ENCODE measurements at places on chromosomes 7 and 10.

- DNase-seq, result no peak
These were observed 212.8 kb downstream of the ZNF365 start for GRCh38 chr10:62587011-62587410.

- peak; percentile 79 for DNase-seq
These were observed 12.9 kb upstream of the ZNF736 start for GRCh38 chr7:64300641-64301405.

DNA sequence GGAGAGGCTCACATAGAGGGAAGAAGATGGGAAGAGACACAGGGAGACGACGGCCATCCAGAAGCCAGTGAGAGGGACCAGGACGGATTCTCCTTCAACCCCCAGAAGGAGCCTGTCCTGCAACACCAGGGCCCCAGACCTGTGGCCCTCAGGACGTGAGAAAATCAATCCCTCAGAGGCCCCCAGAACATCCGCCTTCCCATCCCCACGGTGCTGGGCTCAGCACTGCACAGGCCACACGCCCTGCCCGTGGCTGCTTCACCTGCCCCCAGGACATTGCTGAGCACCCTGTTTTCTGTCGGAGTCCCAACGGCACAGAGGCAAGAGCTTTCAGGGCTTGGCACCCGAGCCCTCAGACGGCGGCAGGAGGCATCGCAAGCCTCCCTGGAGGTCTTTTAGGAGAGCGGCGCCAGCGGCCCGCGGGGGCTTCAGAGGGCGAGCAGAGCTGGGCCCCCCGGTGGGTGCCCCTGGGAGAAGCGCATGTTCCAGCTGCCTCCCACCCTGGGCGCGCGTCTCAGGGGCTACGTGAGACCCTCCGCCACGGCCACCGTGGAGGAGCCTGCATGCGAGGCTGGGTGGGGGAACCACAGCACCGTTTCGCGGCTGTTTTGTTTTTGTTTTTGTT, 42.8 kb downstream of the PDGFA start:
- no peak for DNase-seq

DNA sequence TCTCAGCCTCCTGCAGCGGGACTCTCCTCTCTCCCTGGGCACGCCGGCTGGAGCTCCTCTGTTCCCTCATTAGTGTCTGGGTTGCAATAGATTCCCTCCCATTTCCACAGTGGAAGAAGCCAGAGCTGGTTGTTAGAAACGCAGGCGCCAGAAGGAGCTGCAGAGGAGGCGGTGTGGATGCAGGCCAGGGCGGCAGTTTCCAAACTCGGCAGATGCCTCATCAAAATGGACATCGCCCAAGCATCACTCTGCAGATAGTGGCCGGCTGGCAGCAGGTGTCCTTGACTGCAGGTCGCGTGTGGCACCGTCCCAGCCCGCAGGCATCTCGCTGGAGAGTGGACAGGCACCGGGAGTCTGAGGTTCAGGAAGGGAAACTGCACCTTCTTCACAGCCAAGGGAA, 201.8 kb downstream of the TCERG1L start:
- DNase-seq, result no peak

DNA sequence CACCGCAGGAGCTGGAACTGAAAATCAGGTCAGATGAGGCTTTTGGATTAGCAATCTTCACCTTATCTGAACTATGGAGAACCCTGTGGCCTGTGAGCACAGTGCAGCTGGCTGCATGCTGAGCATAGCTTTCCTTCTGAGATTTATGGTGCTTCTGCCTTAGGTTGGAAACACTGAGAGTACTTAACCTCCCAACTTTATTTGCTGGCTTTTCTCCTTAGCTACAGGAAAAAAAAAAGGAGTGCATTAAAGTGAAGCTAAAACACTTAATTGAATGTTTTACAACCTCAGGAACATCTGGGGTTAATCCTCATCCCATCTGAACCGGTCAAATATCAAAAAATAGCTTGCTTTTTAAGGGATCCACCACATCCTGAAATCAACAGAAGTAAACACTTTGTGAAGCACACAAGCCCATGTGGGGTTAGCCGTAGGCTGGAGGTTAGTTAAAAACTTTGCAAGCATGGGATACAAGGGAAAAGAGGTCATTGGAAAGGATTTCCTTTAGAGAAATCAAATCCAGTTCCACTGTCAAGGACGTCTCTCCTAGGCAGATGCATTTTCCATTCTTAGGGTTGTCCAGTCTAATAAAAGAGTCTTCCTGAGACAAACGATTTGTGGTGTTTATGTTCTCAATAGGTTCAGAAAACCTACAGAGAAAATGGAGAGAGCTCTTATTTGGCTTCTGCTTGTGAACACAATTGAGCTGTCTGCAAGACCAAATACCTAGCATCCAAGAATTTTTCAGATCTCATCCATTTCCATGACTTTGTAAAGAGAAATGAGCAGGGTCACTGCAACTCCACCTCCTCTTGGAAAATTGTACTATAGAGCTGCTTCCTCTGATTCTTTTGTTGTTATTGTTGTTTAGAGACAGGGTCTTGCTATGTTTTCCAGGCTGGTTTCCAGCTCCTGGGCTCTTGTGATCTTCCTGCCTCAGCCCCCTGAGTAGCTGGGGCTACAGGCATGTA, 470.4 kb upstream of the IGFBP3 start:
- no peak for DNase-seq

DNA sequence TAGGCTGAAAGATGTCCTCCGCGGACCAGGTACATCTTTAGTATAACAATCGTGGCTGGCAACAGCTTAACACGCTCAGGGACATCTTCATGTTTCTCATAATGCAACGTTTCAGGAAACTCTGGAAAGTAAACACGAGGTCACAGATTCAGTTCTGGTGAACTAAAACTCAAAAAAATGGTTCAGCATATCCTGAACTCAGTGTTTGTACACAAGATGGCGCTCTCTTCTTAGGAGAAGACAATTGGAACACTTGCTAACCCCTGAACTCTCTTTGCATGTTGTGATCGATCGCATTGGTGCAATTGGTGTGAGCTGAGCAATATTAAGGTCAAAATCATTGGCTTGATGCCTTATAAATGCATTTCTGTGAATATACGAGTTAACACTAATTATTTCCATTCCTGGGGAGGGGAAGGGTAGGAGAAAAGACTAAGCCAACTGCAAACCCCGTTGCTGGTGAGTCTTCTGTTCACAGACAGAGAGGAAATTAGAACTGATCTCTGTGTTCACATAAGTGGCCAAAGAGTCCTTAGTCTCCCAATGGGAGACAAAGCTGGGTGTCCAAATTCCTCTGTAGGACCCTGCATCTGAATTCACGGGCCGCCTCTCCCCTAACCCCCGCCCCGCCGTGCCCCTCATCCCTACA, 52.6 kb upstream of the FAM180A start:
- DNase-seq, result peak; percentile 22

DNA sequence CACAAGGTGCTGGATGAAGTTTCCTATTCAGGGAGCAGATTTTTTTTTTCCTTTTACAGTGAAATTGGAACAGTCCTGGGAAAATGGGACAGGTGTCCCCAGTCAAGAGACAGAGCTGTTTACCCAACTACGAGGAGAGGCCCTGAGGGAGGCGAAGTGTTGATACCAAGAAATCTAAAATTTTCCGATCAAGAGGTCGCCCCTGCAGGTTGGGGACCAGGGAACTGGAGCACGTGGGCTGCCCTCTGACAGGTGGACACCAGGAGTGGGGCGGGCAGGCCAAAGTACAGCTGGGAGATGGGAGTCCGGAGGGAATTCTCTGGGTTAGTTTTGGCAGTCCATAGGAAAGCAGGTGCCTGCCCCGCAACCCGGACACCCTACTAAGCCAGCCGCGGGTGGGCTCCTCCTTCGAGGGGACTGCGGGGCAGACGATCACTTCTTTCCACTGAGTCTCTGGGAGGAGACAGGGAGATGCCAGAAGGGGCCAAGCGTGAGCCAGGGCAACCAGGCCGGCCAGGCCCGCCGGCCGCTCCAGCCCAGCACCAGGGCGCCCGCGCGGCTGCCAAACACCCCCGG, 965 bp upstream of the CAMK1D start:
- DNase-seq, result no peak

- DNase-seq, result peak; percentile 85
These were observed 259.8 kb upstream of the KLF14 start for GRCh38 chr7:130993671-130994365.

- no peak for DNase-seq
These were observed 27.3 kb upstream of the ARHGAP22 start for GRCh38 chr10:48632166-48632565.

GRCh38 chr10:113091920-113092319, 141.9 kb downstream of the TCF7L2 start:
- DNase-seq, result no peak

- no peak for DNase-seq
These were observed 126.0 kb downstream of the SGMS1 start for GRCh38 chr10:50497758-50498157.

DNA sequence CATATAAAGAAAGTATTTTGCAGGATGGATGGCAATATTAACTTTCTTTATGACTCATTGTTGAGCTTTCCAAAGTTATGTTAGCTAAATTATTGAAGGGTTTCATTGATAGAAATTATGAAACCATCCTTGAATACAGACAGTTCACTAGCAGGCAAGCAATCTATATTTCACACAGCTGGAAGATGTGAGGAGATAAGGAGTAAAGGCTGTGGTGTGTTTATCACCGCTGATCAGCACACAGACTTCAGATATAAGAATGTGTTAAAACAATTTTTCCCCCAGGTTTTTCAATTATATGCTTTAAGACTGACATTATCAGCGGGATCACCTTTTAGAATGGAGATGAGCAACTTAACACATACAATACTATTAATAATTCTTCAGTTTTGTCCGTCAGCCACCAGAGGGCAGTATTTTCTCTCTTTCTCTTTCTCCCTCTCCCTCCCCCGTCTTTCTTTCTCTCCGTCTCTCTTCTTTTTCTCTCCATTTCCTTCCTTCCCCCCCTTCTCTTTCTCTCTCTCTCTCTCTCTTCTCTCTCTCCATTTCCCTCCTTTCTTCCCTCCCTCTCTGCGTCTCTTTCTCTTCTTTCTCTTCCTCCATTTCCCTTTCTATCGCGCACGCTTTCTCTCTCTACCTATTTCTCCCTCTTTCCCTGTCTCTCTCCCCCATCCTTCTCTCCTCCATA, 62.9 kb upstream of the FAM171A1 start:
- no peak for DNase-seq

DNA sequence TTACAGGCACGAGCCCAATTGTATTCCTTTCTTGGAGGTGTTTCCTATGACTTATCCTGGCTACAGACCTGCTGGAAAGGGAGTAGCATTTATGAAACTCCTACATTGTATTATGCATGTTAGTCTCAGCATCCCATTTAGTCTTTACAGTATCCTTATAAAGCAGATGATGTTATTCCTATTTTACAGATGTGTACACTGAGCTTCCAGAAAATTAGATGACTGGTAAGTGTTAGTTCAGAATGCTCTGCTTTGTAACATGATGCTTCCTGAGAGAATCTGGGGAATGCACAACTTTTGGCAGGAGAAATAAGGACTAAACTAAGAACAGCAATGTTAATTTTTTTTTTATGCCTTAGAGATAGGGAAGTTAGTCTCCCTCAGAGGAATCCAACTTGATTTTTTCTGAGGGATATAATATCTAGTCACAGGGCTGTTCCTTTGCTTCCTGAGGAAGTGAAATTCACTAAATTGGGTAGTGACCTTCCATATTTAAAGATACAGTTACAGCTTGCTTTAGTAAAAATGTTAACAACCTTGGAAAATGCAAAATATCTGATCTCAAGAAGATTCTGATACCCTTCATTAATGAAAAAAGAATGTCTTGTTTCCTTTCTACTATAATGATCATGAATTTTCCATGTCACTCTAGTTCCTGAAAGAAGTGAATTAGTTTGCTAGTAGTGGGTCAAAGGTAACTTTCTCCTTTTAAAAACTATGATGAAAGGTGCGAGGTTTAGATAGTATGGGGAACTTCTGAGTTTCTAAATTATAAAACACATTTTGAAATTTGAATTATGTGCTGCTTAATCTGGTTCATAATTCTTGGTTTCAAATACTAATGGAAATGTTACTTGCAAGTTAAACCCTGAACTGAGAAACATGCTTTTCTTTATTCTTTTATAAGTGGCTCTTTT, 194.0 kb upstream of the PRPS1L1 start:
- no peak for DNase-seq

DNA sequence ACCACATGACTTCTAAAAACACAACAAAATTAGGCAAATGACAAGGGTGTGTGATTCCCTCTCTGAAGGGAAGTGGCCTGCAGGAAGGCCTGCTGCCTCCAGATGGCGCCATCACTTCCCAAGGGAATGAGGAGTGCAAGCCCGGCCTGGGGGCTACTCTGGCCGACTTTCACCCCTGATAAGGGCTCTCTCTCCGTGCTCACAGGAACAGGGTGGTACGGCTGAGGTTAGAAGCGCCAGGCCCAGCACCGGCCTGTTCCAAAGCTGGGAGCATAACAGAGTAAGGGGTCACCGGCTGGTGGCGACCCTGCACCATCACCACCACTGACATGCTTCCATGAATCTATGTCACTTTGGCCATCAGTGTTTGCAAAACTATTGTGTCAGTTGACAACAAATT, 13.1 kb downstream of the RBP3 start:
- no peak for DNase-seq

DNA sequence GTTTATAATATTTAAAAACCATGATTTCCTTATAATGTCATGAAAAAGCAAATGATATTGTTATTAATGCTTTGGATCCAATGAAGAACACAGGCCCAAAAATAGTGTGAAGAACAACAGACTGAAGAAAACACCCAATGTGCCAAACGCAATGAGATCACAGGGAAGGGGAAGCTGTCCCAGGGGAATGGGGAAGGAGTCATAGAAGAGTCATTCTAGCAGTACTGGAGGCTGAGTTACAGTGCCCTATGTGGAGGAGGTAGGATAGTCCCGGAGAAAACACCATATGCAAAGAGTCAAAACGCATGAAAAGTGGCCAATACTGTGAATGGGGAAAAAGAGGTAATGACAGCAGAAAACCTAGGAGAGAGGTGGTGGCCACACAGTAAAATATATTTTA, 50.9 kb downstream of the TPK1 start:
- no peak for DNase-seq

DNA sequence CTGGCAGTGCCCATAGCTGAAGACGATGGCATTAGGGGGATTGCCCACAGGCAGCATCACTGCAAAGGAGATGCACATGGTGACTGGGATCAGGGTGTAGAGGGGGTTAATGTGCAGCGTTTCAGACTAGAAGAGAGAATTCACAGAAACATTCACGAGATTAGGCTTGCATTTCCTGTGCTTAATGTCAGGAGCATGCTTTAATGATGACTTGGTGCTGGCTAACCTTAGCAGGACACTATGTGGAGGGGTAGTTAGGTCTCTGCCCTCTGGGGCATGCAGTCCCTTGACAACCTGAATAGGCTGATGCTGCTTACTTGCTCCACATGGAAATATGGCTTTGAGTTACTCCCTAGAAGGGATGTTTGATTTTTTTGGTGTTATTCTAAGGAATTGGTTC, 21.8 kb downstream of the STMP1 start:
- DNase-seq, result no peak

GRCh38 chr7:95240921-95241320, 83.4 kb downstream of the PON1 start:
- DNase-seq, result no peak

GRCh38 chr10:15491856-15492642, 121.0 kb upstream of the FAM171A1 start:
- DNase-seq, result no peak

- no peak for DNase-seq
These were observed 20.9 kb upstream of the CYP26C1 start for GRCh38 chr10:93039721-93040120.
